ENCODE measurements at places on chromosomes 2 and 18. TPM values are rescaled to one million over a fixed set of nuclear protein-coding genes. Genes with fewer than 3 reads are reported as not detected.

The HOXD3 gene
- 0.11 TPM for total RNA-seq

The TBR1 gene
- total RNA-seq = 0.05 TPM

The CHRND gene
- not detected for total RNA-seq

The TUBB8B gene
- not detected for total RNA-seq

The TYW5 gene
- total RNA-seq = 6.1 TPM

The SLC30A3 gene
- 3.4 TPM for total RNA-seq

The SLC23A3 gene
- total RNA-seq = 0.29 TPM

The ABCB11 gene
- total RNA-seq = 0.01 TPM

The ABHD1 gene
- total RNA-seq = 1.6 TPM

The GREB1 gene
- 2.3 TPM for total RNA-seq

The TFCP2L1 gene
- total RNA-seq = 29.7 TPM

The SH2D6 gene
- 0.96 TPM for total RNA-seq

The C1GALT1C1L gene
- 2.6 TPM for total RNA-seq

The ACADL gene
- total RNA-seq = not detected

The ALLC gene
- total RNA-seq = not detected

The APOB gene
- 0.14 TPM for total RNA-seq

The PLEK gene
- not detected for total RNA-seq

The IL36RN gene
- total RNA-seq = 0.02 TPM

The ZDBF2 gene
- 1.3 TPM for total RNA-seq

The KATNAL2 gene
- 2.3 TPM for total RNA-seq

The FAM168B gene
- 78.9 TPM for total RNA-seq

The RAB6D gene
- total RNA-seq = not detected

Data from A549 treated with AZD2906 at 1 μM for 4 hours (cell line).